Activated naive CD4-positive, alpha-beta T cell treated with anti-CD3 and anti-CD28 coated beads for 36 hours (primary cell): ENCODE measurements at places on chromosomes 11 and 22. TPM values are rescaled to one million over a fixed set of nuclear protein-coding genes. Genes with fewer than 3 reads are reported as not detected.

- no peaks in the 10 kb centered on the region for H3K36me3 ChIP-seq
- no peaks in the 10 kb centered on the region for H3K4me1 ChIP-seq
- no peak overlapping the region for H3K4me3 ChIP-seq
- no peak for DNase-seq
Measured at GRCh38 chr11:111456859-111457730, 55.1 kb downstream of the BTG4 start.

DNA sequence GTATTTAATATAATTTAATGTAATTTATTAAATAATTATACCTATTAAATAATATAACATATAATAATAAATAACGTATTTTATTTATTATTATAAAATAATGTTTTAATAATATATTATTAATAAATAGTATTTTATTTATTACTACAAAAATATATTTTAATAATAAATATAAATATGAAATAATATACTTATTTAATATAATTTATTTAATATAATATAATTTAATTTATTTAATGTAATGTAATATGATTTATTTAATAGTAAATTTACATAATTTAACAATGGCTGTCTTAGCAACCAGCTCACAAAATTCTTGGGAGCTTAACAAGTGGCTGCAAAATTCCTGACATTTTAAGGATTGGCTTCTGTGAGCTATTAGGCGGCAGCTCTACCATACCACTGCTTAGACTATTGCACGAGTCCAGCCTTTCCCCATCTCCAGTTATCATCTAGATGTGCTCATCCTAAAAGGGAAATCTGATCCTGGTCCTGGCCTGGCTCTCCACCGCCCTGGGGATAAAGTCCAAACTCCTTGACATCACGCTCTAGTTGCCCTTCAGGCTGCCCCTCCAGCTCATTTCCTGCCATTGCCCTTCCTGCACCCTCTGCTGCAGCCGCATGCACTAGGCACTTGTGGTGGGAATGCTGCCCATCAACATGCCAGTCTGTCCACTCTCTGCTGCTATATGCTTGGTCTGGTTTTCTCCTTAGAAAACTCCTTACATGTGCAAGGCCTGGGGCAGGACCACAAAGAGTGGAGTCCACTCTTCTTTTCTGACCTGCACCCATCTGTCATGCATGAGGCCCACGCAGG lies 9.8 kb downstream of the MMP20 start:
- no peak overlapping the region for H3K27ac ChIP-seq
- peaks cover 13% of the 10 kb centered on the region for H3K4me1 ChIP-seq
- no peak overlapping the region for H3K4me3 ChIP-seq
- DNase-seq = no peak
- H3K36me3 ChIP-seq = no peaks in the 10 kb centered on the region

GRCh38 chr22:46288846-46289243 lies 7.8 kb upstream of the GTSE1 start:
- no peak overlapping the region for H3K27ac ChIP-seq
- H3K4me3 ChIP-seq = no peak overlapping the region
- no peaks in the 10 kb centered on the region for H3K27me3 ChIP-seq
- no peaks in the 10 kb centered on the region for H3K36me3 ChIP-seq
- peaks cover 2% of the 10 kb centered on the region for H3K4me1 ChIP-seq

Gene LMO1
- not detected for total RNA-seq

GRCh38 chr22:47398491-47398890 lies 636.0 kb downstream of the TBC1D22A start:
- no peaks in the 10 kb centered on the region for H3K27me3 ChIP-seq
- H3K4me3 ChIP-seq = no peak overlapping the region
- no peak for DNase-seq
- no peak overlapping the region for H3K27ac ChIP-seq
- H3K36me3 ChIP-seq = no peaks in the 10 kb centered on the region
- H3K4me1 ChIP-seq = no peaks in the 10 kb centered on the region

- DNase-seq = no peak
- H3K4me1 ChIP-seq = peaks cover 46% of the 10 kb centered on the region
- H3K27ac ChIP-seq = no peak overlapping the region
- H3K27me3 ChIP-seq = no peaks in the 10 kb centered on the region
- peaks cover 6% of the 10 kb centered on the region for H3K36me3 ChIP-seq
Measured at GRCh38 chr11:94131718-94132115, 3.1 kb downstream of the PANX1 start.

GRCh38 chr22:25970999-25971811 lies 198.1 kb upstream of the SEZ6L start:
- no peaks in the 10 kb centered on the region for H3K27me3 ChIP-seq
- H3K4me1 ChIP-seq = peaks cover 29% of the 10 kb centered on the region
- DNase-seq = no peak

DNA sequence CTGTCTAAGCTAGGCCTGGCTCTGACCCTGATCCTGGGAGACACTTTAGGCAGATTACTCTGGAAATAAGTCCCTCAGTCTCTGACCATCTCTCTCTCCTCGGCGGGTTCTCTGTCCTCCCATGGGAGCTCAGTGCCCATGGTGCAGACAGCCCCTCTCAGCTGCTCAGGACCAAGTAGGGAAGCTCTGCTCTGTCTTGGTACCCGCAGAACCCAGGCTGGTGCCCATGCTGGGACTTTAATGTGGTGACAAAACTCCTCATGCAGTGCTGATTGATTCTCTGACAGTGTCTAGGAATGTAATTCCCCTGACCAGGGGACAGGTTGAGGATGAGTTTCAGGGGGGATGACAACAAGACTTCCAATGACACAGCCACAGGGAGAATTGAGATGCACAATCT lies 30.3 kb upstream of the GGTLC2 start:
- no peak overlapping the region for H3K27ac ChIP-seq
- peaks cover 10% of the 10 kb centered on the region for H3K4me1 ChIP-seq
- no peaks in the 10 kb centered on the region for H3K27me3 ChIP-seq
- no peaks in the 10 kb centered on the region for H3K36me3 ChIP-seq
- no peak for DNase-seq

Gene PRG2
- 1.0 TPM for total RNA-seq

DNA sequence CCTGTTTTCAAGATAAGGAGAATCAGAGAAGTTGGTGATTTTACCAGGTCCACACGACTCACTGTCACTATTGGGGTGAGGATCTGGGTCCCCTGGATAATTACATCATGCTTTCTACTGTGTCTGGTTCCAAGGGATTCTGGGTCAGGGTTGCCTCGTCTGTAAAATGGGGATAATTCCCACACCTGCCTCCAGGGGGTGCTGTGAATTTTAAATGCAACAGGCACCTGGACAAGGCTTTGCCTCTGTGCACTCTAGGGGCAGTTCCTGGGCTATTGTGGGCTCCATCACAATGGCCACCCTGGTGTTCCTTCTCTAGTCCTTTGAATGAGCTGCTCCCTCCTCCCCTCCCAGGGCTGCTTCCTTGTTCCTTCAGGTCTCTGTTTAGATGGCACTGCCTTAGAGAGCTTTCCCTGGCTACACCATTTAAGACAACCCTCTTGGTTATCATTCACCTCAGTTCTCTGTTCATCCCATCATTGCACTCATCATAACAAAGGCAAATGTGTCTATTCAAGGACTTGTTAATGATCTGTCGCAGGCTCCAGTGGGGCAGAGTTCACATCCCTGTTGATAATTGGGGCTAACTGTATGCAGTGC lies 178.6 kb downstream of the MIAT start:
- H3K4me3 ChIP-seq = no peak overlapping the region
- H3K4me1 ChIP-seq = no peaks in the 10 kb centered on the region
- DNase-seq = peak; percentile 80
- no peaks in the 10 kb centered on the region for H3K27me3 ChIP-seq
- H3K36me3 ChIP-seq = no peaks in the 10 kb centered on the region

- no peaks in the 10 kb centered on the region for H3K27me3 ChIP-seq
- no peak overlapping the region for H3K4me3 ChIP-seq
- no peak for DNase-seq
- no peaks in the 10 kb centered on the region for H3K36me3 ChIP-seq
- no peak overlapping the region for H3K27ac ChIP-seq
Measured at GRCh38 chr11:3123761-3124733, 41.1 kb downstream of the OSBPL5 start.

DNA sequence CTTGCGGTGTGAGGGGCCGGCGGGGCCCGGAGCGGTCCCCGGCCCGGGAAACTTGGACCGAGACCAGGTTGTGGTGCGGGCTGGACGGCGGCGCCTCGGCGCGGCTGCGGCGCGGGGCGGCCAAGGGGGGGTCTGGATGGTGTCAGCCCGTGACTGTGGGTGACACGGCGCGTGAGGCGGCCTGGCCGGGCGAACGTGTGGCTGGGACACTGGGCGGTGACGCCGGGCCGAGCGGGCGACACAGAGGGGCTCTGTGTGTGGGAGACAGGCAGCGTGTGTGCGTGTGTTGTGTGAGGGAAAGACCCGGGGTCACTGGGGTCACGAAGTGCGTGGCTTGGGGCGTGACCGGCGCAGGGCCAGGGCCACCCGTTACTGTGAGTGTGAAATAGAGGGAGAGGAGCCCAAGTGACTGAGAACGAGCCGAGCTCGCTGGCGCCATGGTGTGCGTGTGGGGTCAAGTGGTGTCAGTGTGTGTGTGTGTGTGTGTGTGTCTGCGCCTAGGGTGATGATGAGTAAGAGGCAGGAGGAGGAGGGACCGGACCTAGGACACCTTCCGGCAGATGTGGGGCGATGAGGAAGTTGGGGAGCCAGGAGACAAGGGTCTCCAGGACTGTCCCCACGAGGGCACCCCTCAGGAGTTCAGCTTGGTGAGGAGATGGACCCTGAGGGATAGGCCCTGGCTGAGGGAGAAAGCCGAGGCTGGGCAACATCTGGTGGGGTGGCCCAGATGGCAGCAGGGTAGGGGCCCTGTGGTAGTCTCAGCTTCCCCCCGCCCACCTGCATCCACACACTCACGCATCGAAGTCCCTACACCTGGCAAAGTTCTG lies 817 bp downstream of the RELT start:
- peaks cover 46% of the 10 kb centered on the region for H3K4me1 ChIP-seq
- no peaks in the 10 kb centered on the region for H3K27me3 ChIP-seq
- DNase-seq = peak; percentile 85
- H3K36me3 ChIP-seq = peaks cover 4% of the 10 kb centered on the region
- peak overlapping the region; percentile 92 for H3K4me3 ChIP-seq
